ENCODE measurements at places on chromosomes 2 and 18.
A peak's percentile ranks its signal among the peaks of the same experiment; 100 is the strongest.

- no peak for DNase-seq
Measured at GRCh38 chr2:66421612-66422011, 13.3 kb upstream of the MEIS1 start.

DNA sequence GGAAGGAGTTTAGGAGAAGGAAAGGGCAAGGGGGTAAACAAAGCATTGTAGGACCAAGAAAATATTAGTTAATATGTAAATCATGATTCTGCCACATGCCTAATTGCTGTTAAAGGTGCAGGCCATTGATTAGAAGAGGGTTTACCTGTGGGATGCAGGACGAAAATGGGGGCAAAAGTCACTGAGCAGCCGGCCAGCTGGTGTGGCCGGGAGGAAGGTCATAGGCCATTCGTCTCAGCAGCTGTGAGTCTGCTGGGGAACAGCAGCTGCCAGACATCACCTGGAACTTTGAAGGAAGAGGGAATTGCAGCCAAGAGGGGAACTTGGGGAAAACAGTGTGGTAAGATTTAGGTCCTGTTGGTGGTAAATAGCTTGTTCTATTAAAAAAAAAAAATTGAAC, 184.4 kb downstream of the DYSF start:
- no peak for DNase-seq

- peak; percentile 84 for DNase-seq
Measured at GRCh38 chr2:96537734-96538486, 1.4 kb downstream of the ARID5A start.

GRCh38 chr2:85539361-85540132, 579 bp downstream of the MAT2A start:
- peak; percentile 94 for DNase-seq

DNA sequence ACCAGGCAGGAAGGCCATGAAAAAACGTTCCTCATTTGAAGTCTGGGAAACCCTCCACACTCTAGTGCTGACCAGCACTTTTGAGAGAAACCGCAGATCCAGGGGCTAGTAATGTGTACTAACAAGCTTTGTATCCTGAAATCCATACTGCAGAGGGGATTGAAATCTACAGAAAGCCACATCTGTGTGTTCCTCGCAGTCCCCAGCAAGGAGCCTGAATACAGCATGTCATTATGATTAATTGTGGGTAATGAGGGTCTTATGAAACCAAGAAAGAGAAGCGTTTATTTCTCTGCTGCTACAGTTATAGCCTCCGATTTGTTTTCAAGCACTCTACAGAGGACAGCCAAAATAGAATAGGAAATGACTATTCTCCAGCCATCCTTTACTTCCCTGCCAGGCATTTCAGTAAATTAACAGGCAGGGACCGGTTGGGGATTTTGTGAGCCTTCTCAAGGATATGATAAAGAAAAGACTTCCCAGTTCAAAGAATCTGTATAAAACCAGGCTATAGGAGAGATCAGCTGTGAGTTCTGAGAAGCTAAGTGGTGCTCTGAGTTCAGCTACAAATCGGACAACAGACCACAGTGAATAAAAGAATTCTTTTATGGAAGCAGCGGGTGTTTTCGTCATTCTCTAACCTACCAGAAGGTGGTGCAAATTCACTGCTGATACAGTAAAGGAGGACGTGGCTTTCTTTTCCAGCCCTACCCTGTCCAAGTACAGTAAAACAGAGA, 133.4 kb downstream of the INSIG2 start:
- DNase-seq: no peak

- DNase-seq: peak; percentile 82
Measured at GRCh38 chr2:235669269-235669831, 175.5 kb downstream of the AGAP1 start.

DNA sequence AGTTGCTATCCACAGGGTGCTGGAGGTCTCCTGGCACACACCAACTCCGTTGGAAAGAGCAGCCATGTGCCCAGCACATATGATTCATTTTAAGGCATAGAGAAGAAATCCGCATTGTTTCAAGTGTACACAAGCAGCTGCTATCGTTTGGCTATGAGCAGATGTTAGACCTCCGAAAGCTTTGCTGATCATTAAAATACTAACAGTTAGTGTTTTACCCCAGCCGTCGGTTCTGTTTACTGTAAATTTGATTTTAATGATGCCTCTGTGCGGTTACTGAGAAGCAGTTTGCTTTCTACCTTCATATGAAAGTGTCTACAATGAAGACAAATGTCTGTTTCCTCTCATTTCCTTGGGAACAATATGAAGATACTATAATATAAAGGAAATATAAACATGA, 154.9 kb downstream of the PTGR3 start:
- DNase-seq: no peak

DNA sequence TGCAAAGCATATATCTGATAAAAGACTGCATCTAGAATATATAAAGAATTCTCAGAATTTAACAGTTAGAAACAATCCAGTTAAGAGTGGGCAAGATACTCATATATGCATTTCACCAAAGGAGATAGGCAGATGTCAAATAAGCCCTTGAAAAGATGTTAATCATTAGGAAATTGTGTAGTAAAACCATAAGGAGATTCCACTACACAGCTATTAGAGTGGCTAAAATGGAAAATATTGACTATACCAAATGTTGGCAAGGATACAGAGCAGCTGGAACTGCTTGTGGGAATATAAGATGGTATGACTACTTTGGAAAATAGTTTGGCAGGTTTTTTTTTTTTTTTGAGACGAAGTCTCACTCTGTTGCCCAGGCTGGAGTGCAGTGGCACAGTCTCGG, 59.5 kb downstream of the CAB39 start:
- no peak for DNase-seq

DNA sequence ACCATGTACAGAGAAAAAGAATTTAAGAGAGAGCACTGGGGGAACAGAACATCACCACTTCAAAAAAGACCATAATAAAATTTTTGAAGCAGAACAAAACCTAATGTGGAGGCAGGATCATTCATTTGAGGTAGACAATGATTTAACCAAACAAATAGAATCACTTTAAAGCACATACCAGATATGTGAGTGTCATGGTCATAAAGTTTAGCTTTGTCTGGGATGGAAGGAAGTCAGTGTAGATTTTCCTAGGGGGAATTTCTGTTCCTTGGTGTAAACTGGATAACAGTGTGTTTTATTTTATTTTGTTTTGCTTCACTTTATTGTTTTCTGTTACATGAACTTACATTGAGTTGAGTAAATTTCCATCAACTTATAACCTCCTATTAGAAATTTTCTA, 120.8 kb downstream of the CRIM1 start:
- DNase-seq: no peak

DNA sequence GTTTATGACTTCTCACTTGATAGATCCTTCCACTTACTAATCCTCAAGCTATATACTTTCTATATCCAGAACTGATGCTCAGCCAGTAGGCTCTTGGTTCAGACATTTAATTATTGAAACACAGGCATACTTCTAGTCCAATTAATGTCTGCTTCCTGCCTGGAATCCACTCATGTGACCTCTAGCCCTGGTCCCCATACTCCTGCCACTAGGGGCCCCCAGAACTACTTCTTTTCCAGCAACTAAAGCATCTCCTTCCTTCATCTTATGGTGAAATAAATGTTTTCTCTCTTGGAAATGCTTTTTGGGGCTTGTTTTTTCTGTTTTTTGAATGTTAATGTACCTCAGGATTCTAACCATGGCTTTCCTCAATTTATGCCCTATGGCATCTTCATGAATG, 527.6 kb downstream of the SATB2 start:
- DNase-seq: no peak

DNA sequence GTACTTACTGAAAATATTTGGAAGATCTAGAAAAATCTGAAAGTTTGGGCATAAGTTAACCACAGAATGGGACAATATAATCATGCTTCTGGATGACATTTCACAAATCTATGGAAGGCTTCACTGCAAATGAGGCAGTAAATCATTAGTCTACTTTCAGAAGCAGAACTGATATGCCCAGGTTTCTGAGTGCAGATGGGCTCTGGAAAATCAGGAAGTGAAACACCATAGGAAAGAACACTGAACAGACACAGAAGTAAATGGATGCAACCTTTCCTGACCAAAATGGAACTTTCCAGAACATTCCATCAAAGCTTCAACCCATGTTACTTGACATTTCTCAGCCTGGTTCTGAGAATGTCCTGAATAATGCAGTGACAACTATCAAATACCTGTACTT, 55.1 kb downstream of the KCNG3 start:
- no peak for DNase-seq

GRCh38 chr2:53058526-53058925, 709.1 kb upstream of the CHAC2 start:
- DNase-seq: no peak

DNA sequence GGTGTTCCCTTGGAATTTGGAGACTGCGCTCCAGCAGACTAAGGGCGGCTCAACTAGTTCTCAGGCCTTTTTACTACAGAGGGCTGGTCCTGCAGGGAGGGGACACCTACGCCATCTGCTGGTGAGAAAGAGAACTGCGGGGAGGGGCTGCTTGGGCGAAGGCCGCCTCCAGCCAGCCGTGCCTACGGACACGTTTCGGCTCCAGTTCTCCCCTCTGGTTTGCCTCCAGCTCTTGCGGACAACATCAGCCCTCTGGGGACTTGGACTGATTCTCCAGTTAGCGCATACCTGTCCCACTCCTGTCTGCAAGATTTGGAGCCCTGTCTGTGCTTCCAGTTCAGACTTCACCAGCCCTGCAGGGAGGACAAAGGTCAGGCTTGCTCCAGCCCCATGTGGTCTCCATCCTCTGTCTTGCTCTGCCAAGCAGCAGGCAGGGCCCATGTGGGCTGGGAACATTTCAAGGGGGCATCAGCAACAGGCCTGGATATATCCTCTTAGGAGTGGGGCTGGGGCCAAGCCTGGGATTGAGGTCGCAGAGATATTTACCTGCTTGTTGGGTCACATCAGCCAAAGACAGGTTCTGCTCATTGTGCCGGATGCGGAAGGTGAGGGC, 10.3 kb downstream of the PTPRN start:
- peak; percentile 91 for DNase-seq

DNA sequence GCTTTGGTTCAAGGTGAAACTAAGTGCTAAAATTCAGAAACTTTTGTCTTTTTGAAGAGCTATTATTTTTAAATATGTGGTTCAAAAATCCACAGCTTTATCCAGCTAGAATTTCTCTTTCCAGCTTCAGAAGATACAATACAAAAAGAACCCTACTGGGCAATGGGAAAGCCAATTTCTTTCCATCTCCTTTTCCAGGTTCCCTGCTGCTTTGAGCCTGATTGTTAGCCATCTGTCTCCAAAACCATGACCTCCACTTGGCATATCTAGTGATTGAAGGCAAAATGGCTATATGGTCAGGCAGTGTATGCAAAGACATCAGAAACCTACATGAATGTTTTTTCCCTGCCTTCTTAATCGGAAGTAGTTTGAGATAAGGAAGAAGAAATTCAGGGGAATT, 134.1 kb downstream of the KCNH7 start:
- no peak for DNase-seq

- DNase-seq: no peak
Measured at GRCh38 chr2:236240228-236240990, 23.8 kb downstream of the ASB18 start.

Data from kidney (tissue), 22 donors.